Activated CD4-positive, alpha-beta T cell treated with anti-CD3 and anti-CD28 coated beads for 48 hours (primary cell): ENCODE measurements at places on chromosomes 12 and 14.

- DNase-seq: peak; percentile 42
Observed at GRCh38 chr12:55829967-55830600, 697 bp upstream of the DNAJC14 start.

- no peak for DNase-seq
Observed at GRCh38 chr12:92596383-92596782, 106.4 kb upstream of the PLEKHG7 start.

- no peak for DNase-seq
Observed at GRCh38 chr14:80784820-80785219, 156.7 kb downstream of the CEP128 start.

GRCh38 chr14:76812093-76812421 is 625 bp downstream of the ANGEL1 start:
- DNase-seq: no peak

GRCh38 chr12:84757978-84758377 is 154.6 kb downstream of the SLC6A15 start:
- DNase-seq: no peak

- no peak for DNase-seq
Observed at GRCh38 chr12:54933376-54933775, 51.2 kb downstream of the TESPA1 start.

DNA sequence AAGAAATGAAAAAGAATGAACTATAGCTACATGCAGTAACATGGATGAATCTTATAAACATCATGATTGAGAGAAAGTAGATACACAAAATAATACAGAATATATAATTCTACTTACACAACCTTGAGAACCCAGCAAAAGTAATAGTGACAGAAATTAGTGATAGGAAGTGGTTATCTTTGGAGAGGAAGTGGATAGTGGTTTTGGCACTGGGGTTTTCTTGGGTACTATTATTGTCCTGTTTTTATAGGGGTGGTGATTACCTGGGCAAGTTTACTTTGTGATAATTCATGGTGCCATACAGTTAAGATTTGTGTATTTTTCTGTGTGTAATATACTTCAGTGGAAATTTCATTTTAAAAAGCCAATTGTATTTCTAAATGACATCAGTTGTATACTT is 352.7 kb downstream of the AEBP2 start:
- DNase-seq: no peak

GRCh38 chr14:99634443-99634842 is 10.5 kb upstream of the HHIPL1 start:
- no peak for DNase-seq

DNA sequence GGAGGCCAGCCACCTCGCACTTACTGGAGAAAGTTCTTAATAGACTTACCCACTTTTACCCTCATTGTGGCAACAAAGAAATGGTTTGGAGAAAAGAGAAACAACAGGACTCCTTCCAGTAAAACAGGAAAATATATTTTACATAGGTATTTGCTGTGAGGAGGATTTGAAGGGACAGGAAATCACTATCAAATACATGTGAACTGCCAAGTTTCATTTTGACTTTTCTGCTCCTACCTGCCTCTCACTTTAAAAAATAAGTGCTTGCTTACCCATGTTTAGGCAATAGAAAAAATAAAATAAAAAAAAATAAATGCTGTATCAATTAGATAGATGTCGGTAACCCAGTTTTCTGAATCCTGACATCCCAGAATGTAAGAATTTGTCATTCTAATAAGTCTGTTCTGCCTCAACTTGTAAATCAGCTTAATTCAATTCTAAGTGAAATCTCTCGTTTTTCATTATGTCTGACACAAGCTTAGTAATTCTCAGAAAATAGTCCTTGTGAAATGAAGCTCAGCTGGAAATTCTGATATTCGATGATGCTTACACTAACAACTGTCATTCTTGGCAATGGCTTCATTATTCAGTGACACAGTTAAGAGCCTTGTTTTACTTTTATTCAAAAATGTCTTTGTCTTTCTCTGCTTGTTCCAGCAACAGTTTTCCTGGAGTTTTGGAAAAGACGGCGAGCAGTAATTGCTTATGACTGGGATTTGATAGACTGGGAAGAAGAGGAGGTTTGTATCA is 131.3 kb downstream of the SLC5A8 start:
- DNase-seq: no peak

DNA sequence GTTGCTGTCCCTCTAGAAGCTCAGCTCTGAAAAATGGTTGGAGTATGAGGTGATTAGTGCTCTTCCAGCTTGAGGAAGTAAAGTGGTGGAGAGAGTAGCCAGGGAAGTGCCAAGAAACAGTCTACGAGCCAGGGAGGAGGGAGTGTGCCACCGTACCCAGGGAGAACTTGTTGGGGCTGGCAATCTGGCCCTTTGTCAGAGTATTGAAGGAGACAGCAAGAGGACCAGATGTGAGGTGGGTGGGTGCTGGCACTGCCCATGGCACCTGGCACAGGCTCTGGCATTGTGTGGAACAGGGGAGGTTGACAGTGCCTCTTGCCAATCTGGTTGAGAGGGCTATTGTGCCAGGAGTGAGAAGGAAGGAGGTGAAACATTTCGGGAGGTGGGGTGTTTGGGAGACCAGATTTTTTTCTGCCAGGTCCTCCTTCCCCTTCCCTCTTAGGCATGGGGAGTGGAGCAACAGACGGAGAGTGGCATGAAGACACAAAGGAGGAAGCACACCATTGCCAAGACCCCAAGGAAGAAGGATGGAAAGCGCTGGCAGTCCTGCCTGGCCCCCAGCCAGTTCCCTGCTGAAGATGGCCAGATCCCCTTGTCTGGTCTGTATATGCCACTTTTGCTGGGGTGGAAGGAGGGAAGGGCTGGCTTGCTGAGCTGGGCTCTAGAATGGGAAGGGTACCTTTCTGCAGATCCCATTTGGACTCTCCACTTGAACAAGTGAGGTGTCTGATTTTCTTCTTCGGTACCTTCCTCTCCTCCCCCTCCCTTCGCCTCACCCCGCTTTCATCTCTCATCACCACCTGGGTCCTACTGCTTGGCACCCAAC is 37.5 kb downstream of the ZFHX2 start:
- DNase-seq: no peak

DNA sequence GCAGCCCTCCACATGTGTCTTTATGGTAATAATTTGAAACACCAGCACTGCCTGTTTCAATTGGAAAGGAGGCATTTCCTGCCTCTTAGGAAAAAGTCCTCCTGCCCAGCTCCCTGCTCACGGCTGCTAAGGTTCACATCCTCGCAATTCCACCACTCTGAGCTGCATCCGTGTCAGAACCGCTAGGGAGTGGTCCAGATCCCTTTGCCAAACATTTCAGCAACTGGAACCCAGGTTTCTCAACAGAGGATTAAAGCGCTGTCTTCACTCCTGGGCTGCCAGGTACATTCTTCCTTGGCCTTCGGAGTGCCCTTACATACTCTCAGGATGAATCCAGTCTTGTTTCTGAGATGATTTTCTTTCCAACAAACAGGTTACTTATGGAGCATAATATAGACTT is 23.3 kb downstream of the C14orf132 start:
- no peak for DNase-seq

- no peak for DNase-seq
Observed at GRCh38 chr14:68250927-68251768, 431.6 kb downstream of the RAD51B start.

DNA sequence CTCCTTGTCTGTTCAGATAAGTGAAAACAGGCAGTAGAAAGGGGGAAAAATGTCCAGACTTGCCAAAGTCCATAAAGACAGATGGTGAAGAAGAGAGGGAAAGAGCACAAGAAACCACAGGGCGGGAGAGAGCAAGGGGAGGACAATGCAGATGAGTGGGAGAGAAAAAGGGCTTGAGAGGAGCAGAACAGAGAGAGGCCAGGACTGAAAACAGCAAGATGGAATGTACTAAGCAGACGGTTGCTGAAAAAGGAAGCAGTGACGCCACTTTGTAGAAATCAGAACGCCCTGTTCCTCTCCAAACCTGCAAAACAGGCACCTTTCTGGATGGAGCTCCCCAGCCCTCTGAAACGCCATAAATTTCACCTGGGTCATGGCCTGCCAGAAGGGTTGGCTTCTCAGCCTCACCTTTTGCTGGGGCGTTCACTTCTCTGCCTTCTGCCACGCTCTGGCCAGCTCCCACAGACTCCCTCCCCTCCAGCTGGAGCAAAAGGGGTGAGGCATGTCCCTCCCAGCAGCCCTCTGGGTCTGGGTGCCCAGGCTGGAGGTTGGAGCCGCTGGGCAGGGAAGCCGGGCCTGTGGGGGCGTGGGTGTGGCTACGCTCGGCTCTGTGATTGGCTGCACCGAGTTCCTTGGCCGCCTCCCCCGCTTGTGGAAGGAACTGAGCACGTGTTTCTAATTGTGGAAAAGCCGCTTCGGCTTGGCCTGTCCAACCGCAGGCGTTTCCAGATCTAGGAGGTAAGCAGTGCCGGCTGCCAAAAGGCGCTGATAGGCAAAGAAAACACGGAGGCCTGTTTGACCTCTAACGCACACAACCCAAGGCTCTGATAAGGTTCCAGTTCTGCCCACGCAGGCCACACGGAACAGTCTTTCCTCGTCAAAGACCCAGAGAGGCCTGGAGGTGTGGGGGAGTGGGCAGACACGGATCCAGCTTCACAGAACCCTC is 29.3 kb downstream of the SLC7A8 start:
- DNase-seq: peak; percentile 22

DNA sequence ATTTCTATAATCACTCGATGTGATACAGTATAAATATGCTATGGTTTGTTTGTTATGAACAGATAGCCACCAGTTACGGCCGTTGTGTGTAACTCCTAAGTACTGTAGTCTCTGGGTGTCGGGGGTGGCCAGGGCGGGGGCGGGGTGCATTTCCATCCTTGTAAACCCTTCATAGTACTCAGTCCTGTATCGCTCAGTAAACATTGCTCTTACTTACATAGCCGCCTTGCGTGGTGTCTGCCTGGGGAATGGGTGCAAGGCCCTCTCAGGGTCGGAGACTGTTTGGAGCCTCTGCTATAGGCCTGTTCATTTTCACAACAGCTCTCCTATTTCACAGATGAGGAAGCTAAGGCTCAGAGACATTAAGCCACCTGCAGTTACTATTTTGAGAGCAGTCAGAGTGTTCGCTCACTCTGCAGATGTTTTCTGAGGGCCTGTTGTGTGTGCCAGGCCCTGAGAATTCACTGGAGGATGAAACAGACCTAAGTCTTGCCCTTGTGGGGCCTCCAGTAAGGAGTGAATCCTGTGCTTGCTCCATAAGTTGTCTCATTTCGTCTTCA is 42.5 kb downstream of the JDP2 start:
- DNase-seq: no peak

GRCh38 chr14:21917699-21918436 is 244.2 kb upstream of the OR4E1 start:
- DNase-seq: peak; percentile 67
